ENCODE measurements at places on chromosomes 5 and 9. TPM values are rescaled to one million over a fixed set of nuclear protein-coding genes. Genes with fewer than 3 reads are reported as not detected.

DNA sequence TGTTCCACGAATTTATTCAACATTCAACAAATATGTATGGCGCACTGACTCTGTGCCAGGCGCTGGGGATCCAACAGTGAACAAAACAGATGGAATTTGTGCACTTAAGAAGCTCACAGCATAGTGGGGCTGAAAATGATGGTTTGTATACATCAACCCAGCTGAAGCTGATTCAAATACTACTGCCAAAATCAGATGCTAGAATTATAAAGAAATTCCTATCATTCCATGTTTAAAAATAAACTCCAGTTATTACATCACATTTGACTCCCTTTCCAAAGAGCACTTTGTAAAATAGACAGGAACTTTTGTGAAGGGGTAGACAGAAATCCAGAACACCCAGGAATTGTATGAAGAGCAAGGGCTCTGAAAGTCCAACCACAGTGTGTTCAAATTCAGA is 54.1 kb downstream of the ZNF608 start:
- no peak for DNase-seq

- no peak for DNase-seq
These were observed 70.6 kb downstream of the SMARCA2 start for GRCh38 chr9:2085716-2086115.

- no peak for DNase-seq
These were observed 196.3 kb upstream of the KLF4 start for GRCh38 chr9:107685901-107686300.

DNA sequence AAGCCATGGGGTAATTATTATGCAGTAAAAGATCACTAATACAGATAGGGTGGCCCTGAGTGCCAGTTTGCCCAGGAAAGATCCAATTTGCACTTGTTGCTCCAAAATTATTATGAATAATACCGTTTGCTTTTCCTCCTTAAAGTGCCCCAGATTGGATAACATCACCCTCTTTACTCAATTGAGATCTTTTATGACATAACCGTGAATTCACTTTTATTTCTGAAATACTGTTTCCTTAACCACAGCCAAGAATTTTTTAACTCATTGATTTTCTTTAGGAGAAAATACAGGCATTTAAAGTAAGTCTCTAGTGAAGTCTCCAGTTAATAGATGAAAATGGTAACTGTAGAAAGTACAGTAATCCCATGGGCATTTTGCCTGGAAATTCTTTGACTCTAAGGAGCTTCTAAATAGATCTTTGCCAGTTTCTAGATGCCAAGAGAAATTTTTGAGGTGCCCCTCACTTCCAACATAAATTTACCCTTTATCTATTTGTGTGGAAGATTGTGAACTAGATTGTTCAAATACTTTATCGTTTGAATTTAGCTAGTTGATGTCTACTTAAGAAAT is 99.2 kb downstream of the UHRF2 start:
- no peak for DNase-seq

GRCh38 chr5:121949885-121950284 is 11.9 kb upstream of the SRFBP1 start:
- DNase-seq: no peak

GRCh38 chr5:59035681-59036080 is 452.8 kb downstream of the RAB3C start:
- no peak for DNase-seq

SCAMP1 gene
- polyA plus RNA-seq: 63.9 TPM

FAM81B gene
- polyA plus RNA-seq: 6.0 TPM

ADAMTS19 gene
- polyA plus RNA-seq: 5.4 TPM

BRD3OS gene
- polyA plus RNA-seq: 26.0 TPM

AK3 gene
- polyA plus RNA-seq: 93.3 TPM

GDA gene
- 0.29 TPM for polyA plus RNA-seq

COL23A1 gene
- 5.7 TPM for polyA plus RNA-seq

SAXO1 gene
- polyA plus RNA-seq: 0.26 TPM

VCP gene
- 270 TPM for polyA plus RNA-seq

Data from right renal pelvis (tissue), 4 donors.